ENCODE measurements at places on chromosomes 6 and 20.

GRCh38 chr6:160141001-160141726 lies 19.5 kb downstream of the SLC22A1 start:
- DNase-seq, result no peak

DNA sequence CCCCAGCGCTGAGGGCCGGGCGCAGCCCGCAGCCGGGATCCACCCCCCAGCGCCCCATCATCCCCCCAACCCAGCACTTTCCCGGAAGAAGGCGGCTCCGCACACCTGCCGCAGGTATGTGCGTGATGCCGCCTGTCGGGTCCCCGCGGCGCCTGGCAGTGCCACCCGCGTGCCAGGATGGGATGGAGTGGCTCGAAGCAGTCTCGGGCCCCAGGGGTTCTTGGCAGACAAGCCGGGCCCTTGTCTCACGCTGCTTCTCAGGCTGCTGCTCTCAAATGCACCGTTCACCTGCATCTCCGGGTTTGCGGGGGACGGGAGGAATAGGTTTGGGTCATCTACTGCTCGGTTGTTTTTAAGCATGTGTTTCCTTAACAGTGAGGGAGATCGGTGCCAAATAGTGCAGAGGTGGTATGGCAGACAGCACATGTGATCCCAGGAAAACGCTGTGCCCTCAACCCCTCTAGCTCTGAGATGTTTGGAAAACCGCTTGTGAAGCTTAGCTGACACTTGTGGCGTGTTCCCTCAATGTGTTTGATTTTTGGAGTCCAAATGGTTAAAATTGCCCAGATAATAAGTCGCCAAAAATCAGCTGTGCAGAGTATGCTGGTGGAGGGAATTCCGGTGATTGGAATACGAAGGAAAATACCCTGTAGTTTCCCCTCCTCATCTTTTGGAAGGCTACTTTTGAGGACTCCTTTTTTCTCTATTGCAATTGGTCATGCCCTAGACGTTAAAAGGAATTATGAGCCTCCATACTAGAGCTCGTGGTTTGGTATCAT lies 926 bp downstream of the MYLIP start:
- DNase-seq, result no peak

DNA sequence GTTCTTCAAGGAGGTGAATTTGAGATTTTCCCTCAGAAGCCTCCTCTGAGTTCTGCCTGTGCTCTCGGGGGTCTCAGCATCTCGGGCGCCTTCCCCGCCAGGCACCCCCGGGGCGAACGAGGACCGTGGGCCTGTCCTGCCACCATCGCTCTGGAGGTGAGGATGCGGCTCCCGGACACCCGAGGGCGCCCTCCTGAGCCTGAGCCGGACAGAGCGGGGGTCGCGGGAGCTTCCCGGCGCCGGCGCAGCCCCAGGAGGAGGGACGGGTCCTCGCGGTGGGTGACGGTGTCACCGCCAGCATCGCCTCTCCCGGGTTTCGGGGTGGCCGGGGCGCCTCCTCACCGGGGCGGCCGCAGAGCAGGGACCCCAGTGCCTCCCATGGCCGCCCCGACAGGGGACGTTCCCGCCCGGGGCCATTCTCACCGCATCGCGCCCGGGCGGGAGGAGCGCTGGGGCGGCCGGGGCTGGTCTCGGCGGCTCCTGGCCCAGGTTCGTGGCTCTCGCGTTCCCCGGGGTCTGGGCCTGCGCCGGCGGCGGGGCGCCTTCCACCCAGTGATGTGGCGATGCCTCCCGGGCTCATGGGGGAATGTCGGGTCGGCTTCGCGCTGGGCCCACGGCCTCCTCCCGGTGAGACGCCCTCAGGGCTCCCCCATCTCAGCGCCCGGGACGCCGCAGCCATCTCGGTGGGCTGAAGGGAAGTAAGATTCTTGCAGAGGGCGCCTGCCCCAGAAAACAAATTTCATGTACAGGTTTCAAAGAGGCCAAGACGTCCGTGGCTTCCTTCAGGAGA lies 210.5 kb downstream of the ERMARD start:
- DNase-seq, result peak; percentile 16

- no peak for DNase-seq
Observed at GRCh38 chr20:63082308-63082938, 75.7 kb upstream of the BHLHE23 start.

DNA sequence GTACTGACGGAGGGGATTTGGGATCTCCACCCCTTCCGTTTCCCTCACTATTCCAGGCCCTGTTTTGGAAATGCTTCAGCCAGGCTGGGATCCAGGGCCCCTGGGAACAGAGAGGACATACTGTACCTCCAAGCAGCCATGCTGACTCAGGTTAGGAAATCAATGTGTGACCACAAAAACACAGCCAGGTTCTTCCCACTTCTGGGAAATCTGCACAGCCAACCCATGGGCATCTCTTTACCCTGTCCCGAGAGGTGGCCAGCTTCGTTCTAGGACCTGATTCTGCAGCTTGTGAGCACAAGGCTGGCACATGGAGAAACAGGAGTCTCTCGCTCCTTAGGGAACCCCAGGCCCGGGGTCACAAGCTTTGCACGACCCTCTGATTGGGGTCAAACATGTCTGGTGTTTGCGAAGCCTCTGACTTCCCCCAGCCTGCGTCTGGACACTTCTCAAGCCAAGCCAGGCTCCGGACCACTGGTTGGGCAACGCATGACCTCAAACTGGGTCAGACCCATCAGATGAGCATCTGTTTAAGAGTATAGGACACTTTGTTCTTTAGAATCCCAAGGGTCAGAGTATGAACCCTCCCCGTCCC lies 8.3 kb upstream of the TTPAL start:
- no peak for DNase-seq

DNA sequence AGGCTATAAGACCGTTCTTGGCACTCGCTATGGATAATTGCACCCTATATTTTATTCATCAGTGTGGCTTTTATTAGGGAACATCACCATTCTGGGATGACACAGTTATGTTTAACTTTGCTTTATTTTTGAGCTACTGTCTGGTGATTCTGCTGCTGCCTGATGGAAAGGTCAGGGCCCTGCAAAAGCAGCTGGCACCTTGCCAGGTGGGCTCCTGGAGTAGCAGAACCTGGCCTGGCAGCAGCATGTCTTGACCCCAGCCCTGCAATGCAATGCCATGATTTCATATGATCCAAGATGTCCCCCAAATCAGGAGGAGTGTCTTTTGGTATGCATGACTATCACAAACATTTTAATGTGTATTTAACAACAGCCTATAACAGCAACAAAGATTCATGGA lies 228.4 kb upstream of the RSPO3 start:
- no peak for DNase-seq

DNA sequence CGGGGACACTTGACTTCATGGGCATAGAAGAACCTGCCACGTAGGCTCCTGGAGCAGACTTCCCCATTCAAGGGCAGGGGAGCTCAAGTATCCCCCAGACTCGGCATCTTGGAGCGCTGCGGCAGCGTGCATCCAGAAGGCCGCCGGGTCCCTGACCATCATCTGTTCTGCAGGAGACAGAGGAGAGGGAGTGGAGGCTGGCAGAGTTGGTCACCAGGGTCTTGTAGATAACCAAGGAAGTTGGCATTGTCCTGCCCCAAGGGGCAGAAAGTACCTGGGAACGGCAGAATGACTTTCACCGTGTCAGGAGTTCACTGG lies 82.8 kb downstream of the TCP11 start:
- no peak for DNase-seq

- DNase-seq, result no peak
Observed at GRCh38 chr6:27562027-27562410, 89.1 kb upstream of the ZNF184 start.

DNA sequence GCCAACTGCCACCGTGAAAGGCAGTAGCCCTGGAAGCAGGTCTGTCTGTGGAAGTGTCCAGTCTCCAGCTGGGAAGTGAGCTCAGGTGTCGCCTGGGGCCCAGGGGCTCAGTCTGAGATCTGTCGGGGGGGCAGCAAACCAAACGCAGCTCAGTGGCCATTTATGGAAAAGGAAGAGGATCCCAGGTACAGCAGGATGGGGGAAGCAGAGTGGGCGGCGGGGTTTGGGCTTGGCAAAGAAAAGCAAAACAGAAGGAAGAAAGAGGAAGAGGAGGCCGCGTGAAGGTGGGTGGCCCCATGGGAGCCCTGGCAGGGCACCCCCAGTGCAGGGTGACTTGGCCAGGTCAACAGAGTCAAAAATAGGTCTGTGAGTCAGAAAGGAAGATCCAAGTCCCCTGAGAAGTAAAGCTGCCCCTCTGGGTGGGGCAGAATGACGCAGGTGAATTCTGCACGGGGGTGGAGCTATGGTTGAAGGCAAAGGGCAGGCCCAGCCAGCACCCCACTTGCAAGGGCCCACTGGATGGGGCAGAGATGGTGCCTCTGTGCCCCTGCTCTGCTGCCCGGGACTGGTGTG lies 5.3 kb downstream of the PXDC1 start:
- no peak for DNase-seq

GRCh38 chr20:23101696-23102406 lies 15.7 kb upstream of the CD93 start:
- DNase-seq, result no peak

GRCh38 chr6:118318648-118319047 lies 229.4 kb upstream of the PLN start:
- no peak for DNase-seq

GRCh38 chr6:35237476-35237875 lies 22.1 kb upstream of the ZNF76 start:
- no peak for DNase-seq

- DNase-seq, result no peak
Observed at GRCh38 chr6:84688141-84688873, 76.1 kb downstream of the TBX18 start.

- no peak for DNase-seq
Observed at GRCh38 chr6:19805129-19805481, 32.1 kb upstream of the ID4 start.

DNA sequence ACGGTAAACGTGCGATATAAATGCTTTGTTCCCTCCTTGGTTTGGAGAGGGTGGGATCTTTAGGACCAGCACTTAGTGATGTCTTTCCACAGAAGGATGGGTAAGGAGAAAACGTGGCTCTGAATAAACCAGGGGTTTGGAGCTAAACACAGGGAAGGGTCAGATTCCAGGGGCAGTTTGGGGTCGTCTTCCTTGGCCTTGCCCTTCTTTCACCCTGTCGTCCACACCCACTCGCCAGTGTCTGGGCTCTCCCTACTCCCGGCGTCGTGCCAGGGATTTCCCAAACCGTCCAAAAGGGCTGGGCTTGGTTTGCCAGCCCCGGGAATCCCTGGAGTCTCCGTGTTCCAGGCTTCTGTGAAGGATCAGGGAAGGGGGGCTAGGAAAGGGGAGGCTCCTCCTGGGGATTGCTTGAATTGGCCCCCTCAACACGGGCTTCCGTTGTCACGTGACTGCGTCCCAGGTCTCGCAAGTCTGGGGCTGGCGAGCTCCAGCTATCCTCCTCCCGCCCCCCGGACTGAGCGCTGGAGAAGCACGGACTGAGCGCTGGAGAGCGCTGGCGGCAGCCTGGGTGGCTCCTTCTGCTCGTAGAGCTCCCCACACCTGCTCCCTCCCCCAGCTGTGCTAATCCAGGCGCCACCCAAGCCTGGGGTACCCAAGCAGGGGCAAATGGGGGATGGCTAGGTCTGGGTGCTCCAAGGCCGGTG lies 9.4 kb upstream of the ARMC12 start:
- no peak for DNase-seq

DNA sequence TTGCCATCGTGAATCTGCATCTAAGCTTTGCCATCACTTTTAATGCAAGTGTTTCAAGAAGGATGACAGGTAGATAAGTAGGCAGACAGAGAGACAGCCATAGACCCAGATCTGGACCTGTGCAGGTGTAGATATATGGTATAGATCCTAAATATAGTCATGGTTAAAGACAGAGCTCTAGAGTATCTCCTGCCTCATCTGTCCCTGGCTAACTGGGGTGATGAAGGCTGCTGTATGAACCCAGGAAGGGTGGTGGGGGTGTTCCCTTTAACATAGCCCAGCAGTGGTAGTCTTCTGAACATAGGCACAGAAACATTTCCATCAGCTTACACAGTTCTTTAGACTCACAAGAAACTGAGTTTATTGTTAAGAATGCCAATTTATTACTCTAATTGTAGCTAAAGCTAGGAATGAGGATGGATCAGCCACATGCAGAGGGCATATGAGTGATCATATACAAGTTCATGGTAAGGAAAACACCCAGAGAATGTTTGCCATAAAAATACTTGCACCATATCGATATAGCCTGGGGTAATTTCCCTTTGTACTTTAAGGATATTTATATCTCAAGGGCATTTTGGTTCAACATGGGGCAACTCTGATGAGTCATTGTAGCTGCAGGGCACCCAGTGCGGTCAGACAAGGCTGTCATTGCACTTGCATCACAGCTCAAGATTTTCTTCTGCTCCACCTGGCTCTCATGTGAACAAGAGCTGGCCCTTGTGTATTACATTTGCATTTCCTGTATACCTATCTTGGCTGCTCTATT lies 587.2 kb downstream of the EPM2A start:
- no peak for DNase-seq

GRCh38 chr20:41232973-41233926 lies 84.3 kb downstream of the ZHX3 start:
- no peak for DNase-seq

- DNase-seq, result no peak
Observed at GRCh38 chr6:128659878-128660622, 139.7 kb upstream of the PTPRK start.

DNA sequence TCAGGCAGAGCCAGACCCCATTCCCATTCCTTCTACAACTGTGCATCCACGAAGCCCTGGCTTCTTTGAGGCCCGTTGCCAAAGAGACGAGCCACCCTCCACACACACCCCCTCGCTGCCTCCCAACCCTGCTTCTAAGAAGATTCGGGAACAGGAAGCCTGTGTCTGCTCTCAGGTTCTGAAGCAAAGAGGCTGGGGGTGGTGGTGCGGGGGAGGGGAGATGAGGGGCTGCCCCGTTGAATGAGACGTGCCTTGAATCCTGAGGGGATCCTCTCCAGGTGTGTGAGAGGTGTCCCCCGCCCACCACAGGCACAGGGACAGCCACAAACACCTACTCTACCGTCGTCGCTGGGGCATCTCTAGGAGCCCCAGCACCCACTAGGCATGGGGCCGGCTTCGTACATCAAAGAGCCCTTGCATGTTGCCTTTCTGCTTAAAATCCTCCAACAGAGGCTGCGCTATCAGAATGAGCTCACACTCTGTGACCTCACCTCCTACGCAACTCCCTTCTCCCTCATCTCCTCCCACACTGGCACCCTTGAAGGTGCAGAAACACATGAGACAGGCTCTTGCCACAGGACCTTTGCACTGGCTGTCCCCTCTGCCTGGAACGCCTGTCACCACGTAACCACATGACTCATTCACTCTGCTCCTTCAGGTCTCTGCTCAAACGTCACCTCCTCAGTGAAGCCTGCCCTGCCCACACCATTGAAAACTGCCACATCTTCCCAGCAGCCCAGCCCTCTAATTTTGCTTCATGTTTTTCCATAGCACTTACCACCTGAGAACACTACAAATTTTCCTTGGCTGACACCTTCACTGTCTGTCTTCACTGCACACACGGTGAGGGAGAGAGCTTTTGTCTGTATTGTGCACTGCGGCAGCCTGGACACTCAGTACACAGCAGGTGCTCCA lies 58.5 kb downstream of the PREX1 start:
- DNase-seq, result peak; percentile 94

- no peak for DNase-seq
Observed at GRCh38 chr6:83436674-83437073, 5.8 kb upstream of the ME1 start.

DNA sequence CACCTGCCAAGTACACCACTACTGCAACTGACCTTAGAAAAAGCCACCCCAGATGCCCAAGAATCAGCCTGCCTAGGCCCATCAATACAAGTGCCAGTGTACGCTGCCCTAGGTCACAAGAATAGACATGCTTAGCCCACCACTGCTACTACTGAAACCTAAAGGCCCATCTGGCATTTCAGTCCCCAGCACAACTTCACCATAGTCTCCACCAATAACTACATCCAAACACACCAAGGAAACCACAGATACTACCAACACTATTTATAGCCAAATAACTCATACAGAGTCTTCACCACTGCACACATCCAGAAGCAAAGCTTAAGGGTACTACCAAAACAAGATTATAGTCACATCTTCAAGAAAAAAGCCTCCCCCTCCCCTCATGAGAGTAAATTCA lies 28.2 kb downstream of the TREML4 start:
- DNase-seq, result no peak
